T-cell (primary cell): ENCODE measurements at places on chromosomes 16 and 17.

GRCh38 chr16:3282103-3282729 is 1.1 kb upstream of the ZNF263 start:
- no peak for DNase-seq

DNA sequence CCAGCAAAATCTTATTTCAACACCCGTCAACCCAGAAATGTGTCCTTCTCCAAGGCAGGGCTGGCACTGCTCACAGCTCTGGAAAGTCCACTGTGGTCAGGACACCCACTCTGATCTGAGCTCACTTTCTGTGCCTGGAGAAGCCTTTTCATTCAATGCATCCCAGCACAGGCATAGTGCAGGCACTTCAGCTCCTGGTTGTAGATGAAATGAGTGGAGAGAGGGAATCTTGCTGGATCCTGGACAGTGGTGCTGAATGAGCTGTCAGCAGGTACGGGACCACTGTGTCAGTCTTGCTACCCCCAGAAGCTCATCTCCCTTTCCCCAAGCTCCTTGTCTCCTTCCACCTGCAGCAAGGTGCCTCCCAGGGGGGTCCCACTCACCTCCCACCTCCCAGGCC is 86.1 kb upstream of the SALL1 start:
- DNase-seq: no peak

DNA sequence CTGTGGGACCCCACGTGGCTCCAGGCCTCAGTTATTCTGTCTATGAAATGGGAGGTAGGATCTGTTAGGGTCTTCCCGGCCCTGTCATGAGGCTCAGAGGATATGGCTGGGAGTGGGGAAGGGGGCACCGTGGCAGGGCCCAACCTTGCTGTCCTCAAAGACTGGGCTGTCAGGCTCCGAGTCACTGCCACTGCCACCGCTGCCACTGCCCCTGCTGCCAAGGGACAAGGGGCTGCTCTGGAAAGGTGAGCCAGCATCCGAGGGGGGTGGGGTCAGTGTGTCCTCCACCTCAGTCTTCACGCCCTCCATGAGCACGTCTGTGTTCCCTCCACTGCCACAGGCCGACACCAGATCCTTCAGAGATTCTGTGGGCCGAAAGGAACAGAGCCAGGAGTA is 19.2 kb downstream of the SREBF1 start:
- no peak for DNase-seq

DNA sequence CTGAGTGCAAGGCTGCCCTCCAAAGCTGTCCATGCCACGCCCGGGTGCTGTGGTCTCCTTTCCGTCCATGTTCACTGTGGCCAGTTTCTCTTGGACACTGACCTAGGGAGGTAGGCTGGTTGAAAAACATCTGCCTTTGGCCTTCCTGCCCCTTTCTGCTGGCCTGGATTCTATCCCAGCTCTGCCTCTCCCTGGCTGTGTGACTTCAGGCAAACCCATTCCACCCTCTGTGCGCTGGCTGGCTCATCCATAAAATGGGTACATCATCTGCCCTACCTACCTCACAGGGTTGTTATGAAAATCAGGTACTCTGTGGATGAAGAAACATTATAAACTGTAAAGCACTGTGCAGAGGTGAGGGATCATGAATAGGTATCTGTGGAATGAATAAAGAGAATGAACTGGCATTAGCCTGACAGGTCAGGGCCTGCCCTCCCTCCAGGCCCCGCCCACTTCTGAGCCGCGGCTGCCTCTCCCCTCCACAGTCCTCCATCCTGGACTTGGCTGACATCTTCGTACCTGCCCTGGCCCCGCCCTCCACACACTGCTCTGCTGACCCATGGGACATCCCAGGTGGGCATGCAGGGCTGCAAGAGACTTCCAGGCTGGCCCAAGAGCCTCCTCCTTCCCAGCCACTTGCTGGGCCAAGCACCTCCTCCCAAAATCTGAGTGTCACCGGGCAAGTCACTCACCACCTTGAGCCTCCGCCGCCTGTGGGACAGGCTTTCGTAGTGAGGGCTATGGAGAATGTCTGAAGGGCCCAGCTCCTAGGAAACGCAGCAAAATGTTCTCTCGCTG is 7.0 kb upstream of the SPATA20 start:
- DNase-seq: no peak

- DNase-seq: no peak
Observed at GRCh38 chr16:3713587-3714242, 3.6 kb downstream of the TRAP1 start.

DNA sequence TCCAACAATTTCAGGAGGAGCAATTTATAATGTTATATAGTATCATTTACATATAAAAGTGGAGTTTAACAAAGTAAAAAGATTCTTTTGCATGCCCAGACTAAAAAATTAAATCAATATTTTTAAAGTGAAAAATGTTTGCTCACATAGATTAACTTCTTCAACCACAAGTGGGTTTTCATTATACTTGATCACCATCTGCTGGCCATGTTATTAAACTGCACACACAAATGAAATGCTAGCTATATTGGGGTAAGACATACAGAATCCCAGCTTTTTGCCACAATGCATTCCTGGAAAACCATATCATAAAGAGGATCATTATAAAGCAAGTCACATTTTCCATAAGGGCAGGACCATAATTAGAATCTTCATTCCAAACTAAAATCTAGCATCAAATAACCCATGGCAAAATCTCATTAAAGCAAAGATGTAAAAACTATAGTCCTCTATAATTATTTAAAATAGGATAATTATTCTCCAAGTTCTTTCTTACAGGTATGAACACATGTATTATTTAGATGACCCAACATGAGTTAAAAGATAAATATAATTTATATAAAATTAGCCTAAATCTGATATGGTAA is 26.3 kb downstream of the CEP112 start:
- DNase-seq: peak; percentile 3

DNA sequence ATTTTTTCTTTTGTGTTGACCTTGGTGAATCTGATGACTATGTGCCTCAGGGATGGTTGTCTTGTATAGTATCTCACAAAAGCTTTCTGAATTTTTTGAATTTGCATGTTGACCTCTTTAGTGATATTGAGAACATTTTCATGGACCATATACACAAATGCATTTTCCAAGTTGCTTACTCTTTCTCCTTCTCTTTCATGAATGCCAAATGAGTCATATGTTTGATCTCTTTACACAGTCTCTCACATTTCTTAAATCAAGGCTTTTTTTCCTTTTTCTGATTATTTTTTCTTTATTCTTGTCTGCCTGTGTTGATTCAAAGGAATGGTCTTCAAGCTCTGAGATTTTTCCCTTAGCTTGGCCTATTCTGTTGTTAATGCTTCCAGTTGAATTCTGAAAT is 46.6 kb upstream of the KCNJ16 start:
- no peak for DNase-seq

- DNase-seq: no peak
Observed at GRCh38 chr16:79163691-79164387, 436.7 kb downstream of the MAF start.

DNA sequence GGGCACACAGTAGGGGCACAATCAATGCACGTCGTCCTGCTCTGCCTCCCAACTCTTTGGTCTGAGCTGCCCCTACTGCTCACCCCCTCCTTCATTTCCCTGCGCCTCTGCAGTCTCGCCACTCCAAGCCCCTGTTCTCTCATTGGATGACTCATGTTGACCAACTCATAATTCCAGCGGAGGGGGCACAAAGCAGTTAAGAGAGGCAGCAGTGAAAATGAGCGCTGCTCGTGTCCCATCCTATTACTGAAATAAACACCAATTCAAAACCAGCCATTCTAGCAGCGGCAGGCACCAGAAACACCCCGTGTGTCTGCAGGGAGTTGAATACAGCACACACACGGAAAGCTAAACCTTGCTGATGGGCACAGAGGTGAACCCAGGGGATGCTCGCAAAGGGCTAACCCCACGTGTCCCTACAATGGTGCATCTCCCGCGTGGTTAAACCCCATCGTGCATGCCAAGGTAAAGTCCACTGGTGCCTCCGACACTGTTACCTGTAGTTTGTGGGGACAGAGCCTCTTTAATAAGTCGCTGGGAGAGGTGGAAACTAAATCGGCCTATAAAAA is 310.4 kb downstream of the XYLT1 start:
- DNase-seq: no peak

- peak; percentile 22 for DNase-seq
Observed at GRCh38 chr17:73901661-73902415, 257.6 kb upstream of the SDK2 start.

DNA sequence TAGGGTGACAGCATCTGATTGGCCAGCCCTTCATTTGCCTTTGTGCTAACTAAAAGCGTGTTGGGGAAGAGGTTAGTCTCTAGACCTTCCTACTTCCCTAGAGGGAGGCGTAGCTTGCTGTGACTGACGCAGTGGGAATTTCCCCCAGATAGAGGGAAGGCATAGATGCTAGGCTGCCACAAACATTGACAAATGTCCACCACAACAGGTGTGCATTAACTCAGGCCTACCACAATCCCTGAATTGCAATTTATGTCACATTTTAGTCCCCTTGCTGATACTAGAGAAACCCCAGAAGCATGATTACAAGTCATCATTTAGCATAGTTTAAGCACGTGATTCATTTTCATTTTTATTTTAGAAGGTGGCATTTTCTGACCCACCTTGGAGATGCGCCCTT is 76.3 kb upstream of the WSB1 start:
- DNase-seq: no peak

DNA sequence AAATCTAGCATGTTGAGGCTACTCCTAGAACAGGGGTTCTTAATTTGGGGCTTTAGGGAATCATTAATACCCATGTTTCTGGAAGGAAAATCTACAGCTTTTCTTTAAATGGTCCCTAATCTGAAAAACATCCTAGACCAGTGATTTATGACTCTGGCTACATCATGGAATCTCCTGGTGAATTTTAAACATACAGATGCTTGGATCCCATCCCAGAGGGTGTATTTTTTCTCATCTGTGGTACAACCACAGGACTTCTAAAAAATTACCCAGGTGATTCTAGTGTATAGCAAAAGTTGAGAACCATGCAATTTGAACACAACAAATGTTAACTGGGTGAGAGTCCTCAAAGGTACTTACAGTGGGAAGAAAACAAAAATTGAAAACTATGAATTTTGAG is 41.5 kb downstream of the KANSL1 start:
- no peak for DNase-seq

- no peak for DNase-seq
Observed at GRCh38 chr17:36535669-36536081, 888 bp downstream of the PIGW start.

DNA sequence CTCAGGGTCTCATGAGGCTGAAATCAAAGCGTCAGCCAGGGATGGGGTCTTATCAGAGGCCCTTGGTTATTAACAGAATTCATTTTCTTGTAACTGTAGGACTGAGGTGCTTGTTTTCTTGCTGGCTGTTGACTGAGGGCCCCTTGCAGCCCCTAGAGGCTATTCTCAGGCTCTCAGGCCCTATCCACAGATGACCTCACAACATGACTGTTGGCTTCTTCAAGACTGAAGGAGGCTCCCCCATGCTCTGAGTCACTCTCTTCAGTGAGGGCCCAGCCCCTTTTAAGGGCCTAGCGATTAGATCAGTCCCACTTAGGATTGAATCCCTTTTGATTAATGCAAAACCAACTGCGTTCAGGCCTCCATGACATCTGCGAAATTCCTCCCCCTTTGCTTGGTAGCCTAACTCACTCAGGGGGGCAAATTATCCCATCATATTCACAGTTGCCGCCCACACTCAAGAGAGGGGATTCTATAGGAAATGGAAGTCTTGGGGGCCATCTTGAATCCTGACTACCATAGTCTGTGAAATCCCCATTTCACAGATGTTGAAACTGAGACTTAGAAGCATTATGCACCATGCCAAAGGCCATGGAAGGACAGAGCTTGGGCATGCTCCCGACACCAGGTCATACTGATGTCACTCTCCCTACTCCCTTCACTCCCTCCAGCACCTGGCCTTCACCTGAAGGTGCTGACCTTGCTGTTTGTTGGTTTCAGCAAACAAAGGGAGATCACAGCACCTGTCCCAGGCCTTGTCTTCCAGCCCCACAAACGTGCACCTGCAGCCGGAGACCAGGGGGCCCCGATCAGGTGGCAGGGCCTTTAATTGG is 592.3 kb downstream of the MAF start:
- DNase-seq: no peak

- DNase-seq: no peak
Observed at GRCh38 chr17:62126292-62126691, 61.2 kb upstream of the MED13 start.
